AG10803 (cell line): ENCODE measurements at places on chromosomes 16 and 17.
A peak's percentile ranks its signal among the peaks of the same experiment; 100 is the strongest.

DNA sequence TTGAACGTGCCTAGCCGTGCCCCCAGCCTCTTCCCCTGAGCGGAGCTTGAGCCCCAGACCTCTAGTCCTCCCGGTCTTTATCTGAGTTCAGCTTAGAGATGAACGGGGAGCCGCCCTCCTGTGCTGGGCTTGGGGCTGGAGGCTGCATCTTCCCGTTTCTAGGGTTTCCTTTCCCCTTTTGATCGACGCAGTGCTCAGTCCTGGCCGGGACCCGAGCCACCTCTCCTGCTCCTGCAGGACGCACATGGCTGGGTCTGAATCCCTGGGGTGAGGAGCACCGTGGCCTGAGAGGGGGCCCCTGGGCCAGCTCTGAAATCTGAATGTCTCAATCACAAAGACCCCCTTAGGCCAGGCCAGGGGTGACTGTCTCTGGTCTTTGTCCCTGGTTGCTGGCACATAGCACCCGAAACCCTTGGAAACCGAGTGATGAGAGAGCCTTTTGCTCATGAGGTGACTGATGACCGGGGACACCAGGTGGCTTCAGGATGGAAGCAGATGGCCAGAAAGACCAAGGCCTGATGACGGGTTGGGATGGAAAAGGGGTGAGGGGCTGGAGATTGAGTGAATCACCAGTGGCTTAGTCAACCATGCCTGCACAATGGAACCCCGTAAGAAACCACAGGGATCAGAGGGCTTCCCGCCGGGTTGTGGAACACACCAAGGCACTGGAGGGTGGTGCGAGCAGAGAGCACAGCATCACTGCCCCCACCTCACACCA, 724 bp downstream of the GAA start:
- DNase-seq = no peak

DNA sequence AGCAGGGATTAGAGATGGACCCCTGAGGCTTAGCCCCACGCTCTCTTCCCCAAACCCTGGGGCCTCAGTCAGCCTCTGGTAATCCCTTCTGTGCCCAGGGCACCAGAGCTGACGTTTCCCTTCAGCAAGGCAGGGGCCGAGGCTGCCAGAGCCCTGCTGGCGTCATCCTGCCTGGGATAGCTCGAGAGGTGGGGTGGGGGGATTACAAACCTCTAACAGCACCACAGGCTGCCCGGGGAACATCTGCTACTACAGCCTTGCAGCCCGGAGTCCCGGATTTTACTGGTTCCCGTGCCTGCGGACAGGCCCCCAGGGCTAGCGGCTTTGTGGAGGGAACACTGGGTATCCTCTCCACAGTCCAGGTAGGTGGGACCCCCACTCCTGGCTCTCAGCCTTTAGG, at the start of gene AANAT:
AANAT (plus strand) TSS at position 238 of the 400 bp plus-strand sequence. CDS start 1,144 bp downstream, outside the sequence.
- no peak for DNase-seq

DNA sequence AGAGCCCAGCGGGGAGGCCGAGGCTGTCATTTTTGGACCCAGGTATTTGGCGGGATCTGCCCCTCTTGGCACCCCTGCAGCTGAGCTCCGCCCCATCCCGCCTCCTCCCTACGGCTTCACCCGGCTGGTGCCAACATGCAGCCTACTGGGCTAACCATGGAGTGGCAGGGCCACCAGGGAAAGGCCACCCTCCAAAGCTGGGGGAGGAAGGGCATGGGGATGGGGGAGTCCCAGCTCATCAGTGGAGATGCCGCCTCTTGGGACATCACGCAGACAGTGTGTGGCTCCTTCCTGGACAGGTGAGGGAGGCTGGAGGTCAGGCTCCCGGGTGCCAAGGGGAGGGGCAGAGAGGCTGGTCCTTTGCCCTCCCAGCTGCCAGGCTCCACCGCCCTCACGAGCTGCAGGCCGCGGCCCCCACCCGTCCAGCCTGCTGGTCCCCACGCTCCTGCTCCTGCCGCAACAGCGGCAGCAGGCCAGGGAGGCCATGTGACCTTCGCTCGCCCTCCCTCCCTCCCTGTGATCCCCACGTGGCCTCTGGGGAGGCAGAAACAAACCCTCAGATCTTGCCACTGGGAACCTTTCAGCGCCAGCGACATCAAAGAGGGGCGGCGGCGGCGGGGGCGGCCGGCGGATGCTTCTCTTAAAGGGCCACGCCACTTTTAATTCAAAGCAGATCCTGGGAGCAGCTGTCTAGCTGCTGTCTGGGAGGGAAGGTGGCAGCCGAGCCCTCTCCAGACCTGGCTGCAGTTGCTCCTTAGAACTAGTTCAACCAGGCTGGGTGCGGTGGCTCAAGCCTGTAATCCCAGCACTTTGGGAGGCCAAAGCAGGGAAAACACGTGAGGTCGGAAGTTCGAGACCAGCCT, 6.8 kb upstream of the NOTUM start:
- DNase-seq = peak; percentile 71

DNA sequence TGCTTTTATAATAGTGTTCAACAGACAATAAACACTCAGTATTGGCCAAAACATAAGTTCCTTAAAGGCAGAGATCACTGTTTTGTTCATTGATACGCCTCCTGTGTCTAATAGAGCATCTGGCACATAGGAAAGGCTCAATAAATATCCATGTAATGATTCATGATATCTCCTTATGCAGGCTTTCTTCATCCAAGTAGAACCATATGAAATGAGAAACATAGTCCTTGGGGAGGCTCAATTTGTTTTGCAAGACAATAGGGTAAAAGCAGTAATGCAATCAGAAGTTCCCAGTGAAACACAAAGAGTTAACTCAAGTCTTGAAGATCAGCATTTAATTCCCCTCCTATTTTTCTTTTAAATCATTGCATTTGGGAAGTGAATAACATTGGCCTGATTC, 16.4 kb downstream of the CDH8 start:
- no peak for DNase-seq

DNA sequence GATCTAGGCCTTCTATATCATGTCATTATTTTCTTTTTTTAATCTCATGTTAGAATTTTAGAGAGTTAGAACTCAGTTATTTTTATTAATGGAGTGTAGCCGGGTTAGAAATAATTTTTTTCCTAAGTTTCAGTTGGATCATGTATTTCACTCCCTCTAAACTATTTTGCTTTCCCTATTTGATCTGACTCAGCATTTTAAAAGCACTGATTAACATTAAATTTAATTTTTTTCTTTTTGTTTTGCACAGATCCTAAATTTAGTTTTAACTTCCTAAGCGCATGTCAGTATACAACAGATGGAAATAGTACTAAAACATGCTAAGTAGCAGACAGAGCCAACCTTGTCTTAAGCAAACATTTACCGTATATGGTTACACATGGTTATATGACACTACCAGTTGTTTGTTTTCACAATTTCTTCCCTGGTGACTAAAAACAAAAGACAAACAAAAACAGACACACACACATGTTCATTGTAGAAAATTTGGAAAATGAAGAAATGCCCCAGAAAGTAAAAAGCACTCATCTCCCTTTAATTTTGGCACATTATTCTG, 33.6 kb upstream of the RAB11FIP4 start:
- DNase-seq = peak; percentile 23

DNA sequence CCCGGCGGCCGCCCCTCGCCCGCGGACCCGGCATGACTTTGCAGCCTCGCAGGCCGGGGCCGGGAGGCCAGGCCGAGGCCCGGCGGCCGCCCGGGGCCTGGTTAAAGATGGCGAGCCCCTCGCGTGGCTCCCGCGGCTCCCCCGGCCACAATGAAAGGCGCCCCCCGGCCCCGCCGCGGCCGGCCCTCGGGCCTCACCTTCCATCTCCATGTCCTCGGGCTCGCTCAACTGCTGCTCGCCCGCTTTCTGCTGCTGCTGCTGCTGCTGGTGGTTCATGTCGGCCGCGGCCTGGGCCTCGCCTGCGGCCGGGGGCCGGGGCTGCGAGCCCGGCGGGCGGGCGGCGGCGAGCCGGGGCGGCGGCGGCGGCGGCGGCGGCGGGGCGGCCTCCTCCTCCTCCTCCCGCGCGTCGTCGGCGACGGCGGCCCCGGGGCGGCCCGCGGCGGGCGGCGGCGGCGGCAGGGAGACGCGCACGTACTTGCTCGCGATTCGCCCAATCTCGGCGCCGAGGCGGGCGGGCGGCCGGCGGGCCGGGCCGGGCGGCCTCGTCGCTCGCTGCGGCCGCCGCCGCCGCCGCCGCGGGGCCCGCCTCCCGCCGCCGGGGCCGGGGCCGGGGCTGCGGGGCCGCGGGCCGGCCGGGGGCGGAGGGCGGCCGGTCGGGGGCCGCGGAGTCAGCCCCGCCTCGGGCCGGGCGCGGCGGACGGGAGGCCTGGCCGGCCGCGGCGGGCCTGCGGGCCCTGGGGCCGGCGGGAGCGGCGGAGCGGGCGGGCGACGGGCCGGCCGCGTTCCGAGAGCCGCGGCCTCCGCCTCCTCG, 491 bp downstream of the USP7 start:
- DNase-seq = no peak

GRCh38 chr17:28712705-28713415, 1.2 kb upstream of the PROCA1 start:
- no peak for DNase-seq

DNA sequence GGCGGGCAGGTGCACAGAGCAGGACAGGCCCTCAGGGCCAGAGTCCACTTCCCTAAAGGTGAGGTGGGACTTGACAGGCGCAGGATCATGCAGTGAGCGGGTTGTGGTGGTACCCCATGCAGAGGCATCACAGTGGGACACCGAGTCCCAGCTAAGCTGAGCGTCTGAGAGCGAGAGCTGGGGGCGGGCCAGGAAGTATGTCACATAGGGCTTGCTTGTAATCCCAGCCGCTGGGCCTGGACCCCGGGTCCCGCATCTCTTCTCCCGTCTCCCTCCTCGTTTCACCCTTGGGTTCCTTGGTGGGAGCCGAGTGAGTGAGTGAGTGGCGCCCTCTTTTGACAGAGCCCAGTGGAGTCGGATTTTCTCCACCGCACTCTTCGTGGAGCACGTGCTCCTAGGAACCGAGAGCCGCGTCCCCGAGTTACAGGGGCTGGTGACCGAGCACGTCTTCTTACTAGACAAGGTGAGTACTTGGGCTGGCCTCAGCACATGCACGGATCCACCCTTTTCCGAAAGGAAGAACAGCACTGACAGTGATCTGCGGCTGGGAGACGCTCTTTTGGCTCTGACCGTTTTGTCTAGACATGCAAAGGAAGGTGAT, 50.8 kb upstream of the ENDOV start:
- DNase-seq = no peak

GRCh38 chr17:35705705-35706104, 25.7 kb upstream of the RASL10B start:
- no peak for DNase-seq

- DNase-seq = no peak
These were observed 330.3 kb downstream of the SEC14L1 start for GRCh38 chr17:77470800-77471733.

GRCh38 chr16:9092282-9092977, 986 bp downstream of the HAPSTR1 start:
- no peak for DNase-seq

DNA sequence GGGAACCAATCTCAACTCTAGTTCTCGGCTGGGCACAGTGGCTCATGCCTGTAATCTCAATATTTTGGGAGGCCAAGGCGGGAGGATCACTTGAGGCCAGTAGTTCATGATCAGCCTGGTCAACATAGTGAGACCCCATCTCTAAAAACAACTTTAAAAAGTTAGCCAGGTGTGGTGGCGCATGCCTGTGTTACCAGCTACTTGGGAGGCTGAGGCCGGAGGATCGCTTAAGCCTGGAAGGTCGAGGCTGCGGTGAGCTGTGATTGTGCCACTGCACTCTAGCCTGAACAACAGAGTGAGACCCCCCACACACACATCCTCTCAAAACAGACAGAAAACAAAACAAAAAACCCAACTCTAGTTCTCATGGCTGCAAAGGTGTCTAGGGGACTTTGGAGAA, 4.9 kb downstream of the THRA start:
- DNase-seq = no peak

DNA sequence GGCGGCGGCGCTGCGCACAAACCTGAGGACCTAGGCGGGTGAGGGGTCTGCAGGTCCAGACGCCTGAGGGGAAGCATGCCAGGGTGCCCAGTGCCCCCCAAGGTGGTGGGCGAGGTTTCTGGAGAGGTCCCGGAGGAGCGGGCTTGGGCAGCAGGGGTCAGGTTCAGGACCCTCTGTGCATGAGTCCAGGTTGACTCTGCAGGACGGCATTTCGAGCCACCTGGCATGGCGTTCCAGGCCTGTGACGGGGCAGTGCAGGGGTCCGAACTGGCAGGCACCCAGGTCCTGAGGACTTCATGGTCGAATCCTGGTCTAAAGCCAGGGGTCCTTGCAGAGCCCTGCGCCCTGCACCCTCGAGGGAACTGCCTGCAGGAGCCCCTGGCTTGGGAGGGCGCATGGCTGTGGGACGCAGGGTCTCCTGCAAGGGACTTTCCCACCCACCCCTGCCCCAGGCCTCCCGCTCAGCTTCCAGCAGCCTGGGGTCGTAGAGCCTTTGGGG, 3.5 kb downstream of the SLC16A3 start:
- no peak for DNase-seq

- no peak for DNase-seq
These were observed 112.1 kb downstream of the PRKCB start for GRCh38 chr16:23947838-23948237.

- DNase-seq = no peak
These were observed 1187.6 kb upstream of the CDH8 start for GRCh38 chr16:63223851-63224250.

DNA sequence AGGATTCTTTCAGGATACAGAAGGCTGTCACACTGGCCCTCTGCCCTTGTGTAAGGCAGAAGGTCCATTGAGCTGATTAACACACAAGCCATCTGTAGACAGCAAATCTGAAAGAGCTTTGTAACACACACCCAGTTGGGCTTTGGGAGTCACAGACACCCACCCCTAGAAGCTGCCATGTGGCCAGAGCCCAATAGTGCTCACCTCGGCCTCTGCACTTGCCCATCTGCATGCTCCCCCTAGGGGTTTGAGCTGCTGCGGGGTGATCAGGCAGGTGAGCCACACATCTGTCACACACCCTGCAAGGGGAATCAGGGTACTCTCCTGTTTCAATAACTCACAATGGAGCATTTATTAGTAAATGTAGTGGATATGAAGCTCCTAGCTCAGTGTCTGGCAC, 138.3 kb downstream of the CHD9NB start:
- no peak for DNase-seq

DNA sequence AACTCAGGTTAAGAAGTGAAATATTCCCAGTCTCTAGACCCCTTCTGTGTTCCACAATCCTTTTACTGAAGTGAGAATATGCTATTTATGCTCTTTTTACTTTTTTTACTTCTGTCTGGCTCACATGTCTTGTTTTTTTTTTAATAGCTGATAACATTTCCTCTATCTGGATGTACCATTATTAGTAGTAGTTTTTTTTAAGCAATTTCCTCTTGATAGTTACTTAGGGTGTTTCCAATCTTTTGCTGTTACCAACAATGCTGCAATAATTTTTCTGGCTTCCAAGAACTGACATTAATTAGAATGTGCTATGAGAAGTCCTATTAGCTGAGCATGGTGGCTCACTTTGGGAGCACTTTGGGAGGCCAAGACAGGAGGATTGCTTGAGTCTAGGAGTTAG, 32.0 kb downstream of the KSR1 start:
- DNase-seq = no peak

DNA sequence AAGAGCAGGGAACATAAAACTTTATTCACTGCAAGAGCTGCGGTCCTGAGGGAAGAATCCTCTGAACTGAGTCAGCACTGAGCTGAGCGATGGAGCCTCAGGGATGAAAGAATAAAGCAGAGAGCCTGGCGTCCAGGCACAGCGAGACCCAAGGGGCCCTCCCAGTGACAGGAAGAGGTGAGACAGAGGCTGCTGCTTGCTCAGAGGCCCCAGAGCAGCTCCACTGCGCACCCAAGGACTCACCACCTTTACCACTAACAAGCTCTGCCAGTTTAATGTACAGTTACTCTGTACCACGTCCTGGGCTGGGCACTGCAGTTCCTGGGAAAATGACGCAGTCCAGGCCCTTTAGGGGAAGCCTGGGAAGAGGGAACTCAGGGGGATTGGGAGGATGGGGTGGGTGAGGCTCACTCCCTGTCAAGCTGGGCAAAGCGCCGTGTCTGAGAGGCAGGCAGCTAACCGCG, 5.6 kb downstream of the GFAP start:
- peak; percentile 69 for DNase-seq
